ENCODE measurements at places on chromosomes 4 and X. TPM values are rescaled to one million over a fixed set of nuclear protein-coding genes. Genes with fewer than 3 reads are reported as not detected.

The BEX1 gene
- total RNA-seq = not detected

The SYP gene
- 5.3 TPM for total RNA-seq

The TMPRSS11D gene
- not detected for total RNA-seq

The ADGRG2 gene
- not detected for total RNA-seq

The FTSJ1 gene
- 95.6 TPM for total RNA-seq

The SRPX gene
- not detected for total RNA-seq

The EDNRA gene
- not detected for total RNA-seq

The CTAG2 gene
- total RNA-seq = not detected

The S100P gene
- total RNA-seq = 2.1 TPM

The PCDH11X gene
- not detected for total RNA-seq

The MMRN1 gene
- not detected for total RNA-seq

The MSX1 gene
- total RNA-seq = not detected

The IL2 gene
- 976 TPM for total RNA-seq

The POU3F4 gene
- total RNA-seq = not detected

The CPE gene
- total RNA-seq = not detected

The OTC gene
- total RNA-seq = not detected

The TXK gene
- total RNA-seq = 7.6 TPM

The MAGIX gene
- total RNA-seq = 0.96 TPM

The CXCL9 gene
- 0.14 TPM for total RNA-seq

The LRIT3 gene
- total RNA-seq = 0.09 TPM

The MOB1B gene
- 24.1 TPM for total RNA-seq

The BMX gene
- not detected for total RNA-seq

The PABPC1L2B gene
- total RNA-seq = not detected

The SLC34A2 gene
- not detected for total RNA-seq

The TRPC5OS gene
- total RNA-seq = not detected

The ACE2 gene
- total RNA-seq = not detected

The CXCL3 gene
- total RNA-seq = not detected

The SERPINA7 gene
- not detected for total RNA-seq

The UGT2A1 gene
- not detected for total RNA-seq

The TRO gene
- total RNA-seq = 2.6 TPM

The HNRNPH2 gene
- 21.5 TPM for total RNA-seq

The BEX2 gene
- total RNA-seq = 3.4 TPM

The TCEAL9 gene
- total RNA-seq = 0.37 TPM

The TMEM255A gene
- not detected for total RNA-seq

The MTNR1A gene
- total RNA-seq = not detected

The HAND2 gene
- not detected for total RNA-seq

The CDX4 gene
- total RNA-seq = not detected

The NXF2B gene
- total RNA-seq = not detected

All from activated CD4-positive, alpha-beta T cell treated with anti-CD3 and anti-CD28 coated beads, Interleukin-2, amount 10 ng/mL, durations not matched to agents 24 days and 14 days (primary cell).